Fibroblast of skin of left quadriceps (primary cell): ENCODE measurements at places on chromosomes 7 and 10.

- DNase-seq = no peak
Observed at GRCh38 chr10:64089648-64090047, 568.4 kb downstream of the REEP3 start.

GRCh38 chr10:72186258-72186981 is 29.4 kb upstream of the ANAPC16 start:
- peak; percentile 24 for DNase-seq

DNA sequence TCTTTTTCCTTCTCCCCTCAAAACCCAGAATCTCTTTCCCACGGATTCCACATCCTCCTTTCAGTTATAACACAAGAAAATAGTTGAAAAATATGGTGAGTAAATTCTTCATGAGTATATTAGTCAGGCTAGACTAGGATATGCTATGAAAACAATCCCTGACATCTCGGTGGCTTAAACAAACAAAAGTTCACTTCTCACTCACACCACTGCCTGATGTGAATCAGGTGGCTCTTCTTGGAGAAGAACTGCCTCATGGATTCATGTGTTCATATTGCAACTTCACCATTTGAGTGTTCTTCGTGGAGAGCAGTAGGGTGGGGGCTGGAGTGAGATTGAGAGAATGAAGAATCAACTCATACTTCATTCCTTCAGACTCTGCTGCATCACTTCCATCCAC is 204.1 kb downstream of the PHF14 start:
- DNase-seq = no peak

- DNase-seq = peak; percentile 97
Observed at GRCh38 chr7:68699090-68699711, 899.1 kb upstream of the AUTS2 start.

GRCh38 chr7:144824360-144824759 is 11.5 kb downstream of the TPK1 start:
- DNase-seq = peak; percentile 77

- no peak for DNase-seq
Observed at GRCh38 chr10:68271196-68271882, 39.4 kb upstream of the ATOH7 start.

DNA sequence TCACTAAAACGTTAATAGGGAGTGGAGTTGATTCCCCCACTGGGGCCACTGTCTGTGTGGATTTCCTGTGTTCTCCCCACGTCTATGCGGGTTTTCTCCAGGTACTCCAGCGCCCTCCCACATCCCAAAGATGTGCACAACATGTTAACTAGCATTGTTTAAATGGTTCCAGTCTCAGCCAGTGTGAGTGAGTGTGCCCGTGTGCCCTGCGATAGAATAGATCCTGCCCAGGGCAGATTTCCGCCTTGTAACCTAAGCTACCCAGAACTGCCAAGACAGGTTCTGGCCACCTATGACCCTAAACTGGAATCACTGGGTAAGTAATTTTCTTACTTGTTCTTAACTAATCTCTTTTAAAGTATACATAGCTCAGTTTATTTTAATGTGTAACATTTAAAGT is 58.5 kb downstream of the CCDC6 start:
- DNase-seq = no peak

DNA sequence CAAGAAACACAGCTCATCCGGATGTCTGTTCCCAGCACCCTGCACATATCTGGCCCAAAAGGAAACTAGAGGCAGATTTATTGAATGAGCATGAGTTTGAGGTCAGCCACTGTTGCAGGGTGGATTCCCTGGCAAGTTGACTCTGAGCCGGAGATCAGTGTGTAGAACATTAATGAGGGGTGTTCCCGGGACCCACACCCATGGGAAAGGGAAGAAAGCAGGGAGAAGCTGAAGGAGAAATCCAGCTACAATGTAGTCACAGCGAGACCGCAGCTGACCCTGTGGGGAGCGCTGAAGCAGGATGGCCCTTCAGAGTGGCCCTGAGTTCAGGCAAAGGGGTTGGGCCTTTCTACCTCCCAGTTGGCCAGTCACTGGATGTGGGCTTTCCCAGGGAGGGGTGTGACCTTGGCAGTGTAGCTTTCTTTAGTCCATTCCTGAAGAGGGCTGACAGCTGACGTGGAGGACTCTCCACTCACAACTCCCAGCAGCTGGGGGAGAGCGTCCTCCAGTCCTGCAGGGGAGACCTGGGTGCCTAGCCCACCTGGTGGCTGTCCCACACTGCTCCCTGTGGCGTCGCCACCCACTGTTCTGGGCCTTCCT is 324.2 kb upstream of the ZMIZ1 start:
- DNase-seq = no peak

DNA sequence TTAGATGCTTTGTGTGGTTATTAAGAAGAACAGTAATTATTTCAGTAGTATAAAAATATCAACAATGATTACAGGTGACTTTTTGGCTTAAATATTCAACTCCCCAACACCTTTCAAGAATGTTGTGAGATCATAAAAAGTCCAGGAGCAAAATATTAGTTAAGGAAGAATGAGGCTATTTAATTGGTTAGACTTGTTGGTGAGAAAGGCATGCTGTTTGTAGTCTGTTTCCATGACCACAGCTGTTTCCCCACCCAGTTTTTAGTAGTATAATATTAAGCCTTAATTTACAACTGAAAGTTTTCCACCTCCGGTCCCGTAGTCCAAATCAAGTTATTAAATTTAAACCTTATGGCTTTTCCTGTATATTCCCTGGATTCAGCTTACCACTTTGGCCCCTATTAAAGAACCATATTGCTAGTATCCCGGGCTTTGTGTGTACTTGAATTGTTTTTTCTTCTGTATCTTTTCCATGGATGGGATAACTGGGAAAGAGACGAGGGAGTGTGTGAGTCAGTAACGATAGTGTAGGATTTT is 133.3 kb downstream of the CELF2 start:
- DNase-seq = no peak

DNA sequence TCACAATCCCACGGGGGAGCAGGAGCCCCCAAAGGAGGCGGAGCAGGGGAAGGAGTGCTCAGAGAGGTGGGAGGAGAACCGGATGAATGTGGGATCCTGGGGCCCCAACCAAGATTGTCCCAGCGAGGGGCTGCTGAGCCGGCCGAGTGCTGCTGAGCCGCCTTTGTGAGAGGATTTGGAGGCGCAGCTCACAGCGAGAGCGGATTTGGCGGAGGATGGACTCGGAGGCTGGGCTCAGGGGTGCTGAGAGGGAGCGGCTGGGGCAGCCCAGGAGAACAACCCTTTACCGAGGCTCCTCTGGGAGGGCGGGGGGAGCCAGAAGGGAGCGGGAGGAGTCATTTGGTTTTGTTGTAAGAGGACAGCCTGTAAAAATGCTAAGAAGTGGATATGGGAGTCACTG is 23.0 kb downstream of the GHRHR start:
- no peak for DNase-seq

DNA sequence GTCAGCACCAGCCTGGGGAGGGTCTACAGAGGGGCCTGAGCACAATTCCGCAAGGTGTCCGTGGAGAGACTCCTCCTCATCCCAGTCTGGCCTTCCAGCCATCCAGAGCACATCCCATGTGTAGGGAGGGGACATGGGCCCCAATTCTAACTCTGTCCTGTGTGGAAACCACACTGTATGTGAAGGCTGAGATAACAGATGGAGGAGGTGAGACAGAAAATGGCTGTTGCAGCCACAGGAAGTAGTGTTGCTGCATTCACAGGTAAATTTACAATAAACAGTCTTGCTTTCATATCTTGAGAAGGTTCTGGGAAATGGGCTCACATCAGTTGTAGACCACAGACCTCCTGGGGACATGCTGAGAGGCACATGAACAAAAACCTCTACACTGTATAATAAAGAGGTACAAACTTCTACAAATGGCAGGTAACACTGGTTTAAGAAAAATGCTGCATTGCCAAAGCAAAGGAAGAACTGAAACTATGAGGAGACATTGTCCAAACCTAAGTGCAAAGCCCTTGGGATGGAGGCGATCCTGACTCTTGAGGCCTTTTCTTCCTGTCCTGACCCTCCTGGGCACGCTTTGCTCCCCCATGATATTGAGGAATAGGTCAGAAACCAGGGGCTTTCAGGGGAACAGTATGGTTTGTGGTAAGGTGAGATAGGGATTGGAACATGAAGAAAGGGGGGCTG is 21.6 kb upstream of the GIMAP2 start:
- no peak for DNase-seq

DNA sequence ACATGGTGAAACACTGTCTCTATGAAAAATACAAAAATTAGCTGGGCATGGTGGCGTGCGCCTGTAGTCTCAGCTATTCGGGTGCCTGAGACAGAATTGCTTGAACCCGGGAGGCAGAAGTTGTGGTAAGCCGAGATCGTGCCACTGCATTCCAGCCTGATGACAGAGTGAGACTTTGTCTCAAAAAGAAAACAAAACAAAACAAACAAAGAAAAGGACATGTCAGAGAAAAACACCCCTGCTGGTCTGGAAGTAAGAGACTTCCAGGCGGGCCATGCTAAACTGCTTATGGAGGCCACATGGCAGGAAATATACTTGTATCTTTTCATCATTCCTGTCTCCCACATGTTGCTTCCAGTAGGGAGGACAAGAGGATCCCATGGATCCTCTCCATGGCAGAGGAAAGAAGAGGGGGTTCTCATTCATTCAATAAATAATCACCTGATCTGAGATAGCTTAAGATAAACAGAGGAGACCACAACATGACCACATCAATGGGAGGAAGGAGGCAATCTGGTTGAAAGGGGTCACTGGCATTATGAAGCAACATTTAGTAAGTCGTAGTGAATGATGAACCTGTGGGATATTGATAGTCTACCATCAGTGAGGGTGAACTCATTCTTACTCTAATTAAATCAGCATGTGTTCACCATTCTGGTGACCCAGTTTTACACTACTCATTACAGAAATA is 60.5 kb upstream of the ZNF138 start:
- DNase-seq = no peak

- DNase-seq = no peak
Observed at GRCh38 chr7:139730746-139731612, 46.8 kb downstream of the HIPK2 start.
